ENCODE measurements at places on chromosomes 12 and 14.

GRCh38 chr12:16245209-16245608, 32.3 kb downstream of the SLC15A5 start:
- no peak for DNase-seq

DNA sequence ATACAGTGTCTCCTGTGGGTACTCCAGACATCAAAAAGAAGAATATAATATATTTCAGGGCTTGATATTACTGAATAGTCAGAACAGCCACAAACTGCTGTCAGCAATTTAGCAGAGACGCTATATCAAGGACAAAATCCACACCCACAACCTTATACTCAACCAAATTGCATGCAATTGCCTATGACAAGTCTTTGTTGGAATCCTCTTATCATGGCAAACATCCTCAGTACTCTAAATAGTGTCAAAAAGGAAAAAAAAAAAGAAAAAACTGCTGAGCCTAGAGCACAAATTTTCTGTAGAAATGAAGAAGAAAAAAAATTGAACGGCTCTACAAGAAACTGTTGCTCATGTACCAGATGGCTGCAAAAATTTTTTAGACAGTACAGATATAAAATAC, 485.7 kb downstream of the TMTC2 start:
- DNase-seq, result no peak

DNA sequence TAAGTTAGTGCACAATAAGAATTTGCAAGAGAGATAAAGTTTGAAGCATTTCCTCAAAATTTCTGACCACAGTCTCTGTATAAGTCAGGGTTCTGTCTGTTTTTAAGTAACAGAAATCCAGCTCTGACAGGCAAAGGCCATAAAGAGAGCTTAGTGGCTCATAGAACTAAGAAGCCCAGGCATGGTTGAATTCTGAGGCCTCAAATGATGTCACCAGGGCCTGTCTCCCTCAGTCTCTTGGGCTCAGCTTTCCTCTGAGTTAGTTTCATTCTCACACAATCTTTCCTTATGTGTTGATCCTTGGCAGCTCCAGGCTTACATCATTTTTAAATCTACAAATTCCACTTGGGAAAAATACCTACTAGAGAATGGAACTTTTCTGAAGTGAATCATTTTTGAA, 173.4 kb upstream of the ATP2B1 start:
- no peak for DNase-seq

- DNase-seq, result no peak
Observed at GRCh38 chr12:52122904-52123303, 43.4 kb downstream of the SMIM41 start.

DNA sequence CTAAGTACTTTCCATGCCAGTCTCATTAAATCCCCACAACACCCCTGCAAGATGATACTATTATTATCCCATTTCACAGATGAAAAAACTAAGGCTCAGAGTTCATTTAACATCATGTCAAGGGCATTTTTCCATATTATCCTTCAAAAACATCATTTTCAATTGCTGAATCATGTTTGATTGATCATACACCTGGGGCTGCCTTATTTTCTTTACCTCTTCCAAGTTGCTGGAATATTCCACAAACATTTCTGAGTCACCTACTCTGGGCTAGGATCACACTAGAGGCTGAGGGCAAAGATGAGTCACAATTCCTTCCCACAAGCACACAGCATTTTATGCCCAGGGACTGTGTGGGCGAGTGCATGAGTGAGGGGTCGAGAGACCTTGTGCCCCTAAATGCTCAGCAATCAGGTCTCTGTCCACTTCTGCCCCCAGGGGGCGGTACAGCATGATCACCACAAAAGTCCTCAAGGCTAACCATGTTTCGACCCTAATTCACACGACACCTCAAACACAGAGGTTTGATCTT, 14.1 kb upstream of the TMEM119 start:
- no peak for DNase-seq

DNA sequence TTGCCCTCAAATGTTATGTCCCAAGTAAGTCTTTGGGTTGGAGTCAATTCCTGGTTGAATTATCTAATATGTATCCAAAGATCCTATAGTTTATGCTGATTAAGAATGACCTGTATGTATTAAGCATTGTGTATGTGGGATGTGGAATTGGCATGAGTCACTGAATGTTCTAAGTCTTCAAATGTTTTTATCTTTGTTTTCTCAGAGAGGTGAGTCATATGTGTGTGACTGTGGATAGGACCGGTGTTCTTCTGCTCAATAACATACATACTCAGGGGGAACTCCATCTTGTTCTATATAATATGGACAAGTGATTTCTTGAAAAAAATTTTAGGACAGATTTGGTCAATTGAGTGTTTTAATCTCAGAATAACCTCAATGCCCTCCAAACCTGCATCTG, 57.9 kb downstream of the NAV3 start:
- DNase-seq, result no peak

DNA sequence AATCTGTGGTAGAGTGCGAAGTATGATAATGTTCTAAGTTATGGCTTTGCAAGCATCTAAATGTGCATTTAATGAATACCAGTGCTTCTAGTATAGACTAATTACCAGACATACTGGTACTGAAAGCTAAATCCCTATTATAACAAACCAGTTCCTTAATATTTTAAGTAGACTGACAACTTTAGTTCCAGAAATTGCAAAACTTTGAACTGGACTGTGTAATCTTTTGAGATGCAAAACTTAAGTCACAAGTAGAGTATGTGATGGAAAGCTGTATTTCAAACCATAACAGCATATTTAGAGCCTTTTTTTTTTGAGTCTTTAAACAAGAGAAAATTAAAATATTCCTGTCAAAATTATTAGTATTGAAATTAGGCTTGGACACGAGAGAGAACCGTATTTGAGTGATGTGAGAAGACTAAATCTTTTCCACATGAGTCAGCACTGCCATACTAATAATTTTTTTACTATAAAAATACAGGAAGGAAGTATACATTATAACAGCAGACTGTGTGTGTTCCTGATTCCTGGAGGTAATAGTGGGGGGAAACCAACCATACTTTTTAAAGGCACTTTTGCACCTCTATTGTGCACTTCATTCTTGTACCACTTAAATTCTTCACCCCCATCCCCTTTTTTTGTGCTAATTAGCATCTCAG, 45.5 kb downstream of the PPM1A start:
- DNase-seq, result no peak

- DNase-seq, result no peak
Observed at GRCh38 chr14:21572604-21573003, 7.3 kb downstream of the OR10G3 start.

GRCh38 chr12:109621901-109622364, 48.3 kb downstream of the MVK start:
- no peak for DNase-seq

DNA sequence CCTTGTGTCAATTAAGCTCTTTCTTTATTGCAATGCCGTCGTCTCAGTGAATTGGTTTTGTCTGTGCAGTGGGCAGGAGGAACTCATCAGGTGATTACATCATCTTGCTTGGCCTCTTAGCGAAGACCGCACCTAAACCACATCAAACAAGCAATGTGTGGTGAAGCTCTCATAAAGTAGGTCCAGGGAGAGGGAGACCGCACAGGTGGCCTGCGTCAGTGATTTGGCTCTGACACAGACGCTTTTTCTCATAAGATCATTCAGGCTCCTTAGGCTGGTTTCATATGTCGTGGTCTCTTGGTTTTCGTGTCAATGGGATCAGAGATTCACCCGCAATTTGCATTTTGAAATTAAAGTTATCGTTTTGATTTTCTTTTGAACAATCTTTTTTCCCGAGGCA, 6.7 kb upstream of the TESC start:
- DNase-seq, result no peak

Data from stimulated activated CD4-positive, alpha-beta T cell treated with anti-CD3 and anti-CD28 coated beads, Interleukin-1b, Interleukin-23, amount 100 ng/mL, for 24 hours (primary cell).